Femur (tissue), 1 donor: ENCODE measurements at places on chromosomes 11 and 22.

DNA sequence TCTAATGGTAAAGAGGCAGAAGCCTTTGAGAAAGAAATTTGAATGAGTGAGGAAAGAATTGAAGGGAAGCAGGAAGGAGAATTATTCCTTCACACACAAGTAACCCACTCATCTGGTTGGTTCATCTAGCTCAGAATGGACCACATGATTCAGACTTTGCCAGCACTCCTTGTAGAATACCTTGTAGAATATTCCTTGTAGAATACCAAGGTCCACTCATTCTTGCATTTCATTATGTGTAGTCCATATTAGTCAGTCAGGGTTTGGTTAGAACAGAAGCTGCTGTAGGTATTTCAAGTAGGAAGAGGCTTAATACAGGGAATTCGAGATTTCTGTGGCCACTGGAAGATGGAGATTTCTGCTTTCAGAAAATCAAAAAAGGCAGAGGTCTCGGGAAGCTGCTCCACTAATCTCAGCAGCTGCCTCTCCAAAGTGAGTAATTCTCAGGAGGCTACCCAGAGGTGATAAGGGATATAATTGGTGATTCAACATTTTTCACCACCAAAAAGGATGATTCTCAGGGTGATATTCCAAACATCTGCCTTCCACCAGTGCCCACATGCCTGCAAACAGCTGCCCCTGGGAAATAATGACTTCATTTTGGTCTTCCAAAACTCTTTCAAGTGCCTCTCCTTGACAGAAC is 329.1 kb downstream of the TMEM135 start:
- no peak for DNase-seq

GRCh38 chr11:63443714-63444113 is 47.3 kb downstream of the PLAAT5 start:
- no peak for DNase-seq

DNA sequence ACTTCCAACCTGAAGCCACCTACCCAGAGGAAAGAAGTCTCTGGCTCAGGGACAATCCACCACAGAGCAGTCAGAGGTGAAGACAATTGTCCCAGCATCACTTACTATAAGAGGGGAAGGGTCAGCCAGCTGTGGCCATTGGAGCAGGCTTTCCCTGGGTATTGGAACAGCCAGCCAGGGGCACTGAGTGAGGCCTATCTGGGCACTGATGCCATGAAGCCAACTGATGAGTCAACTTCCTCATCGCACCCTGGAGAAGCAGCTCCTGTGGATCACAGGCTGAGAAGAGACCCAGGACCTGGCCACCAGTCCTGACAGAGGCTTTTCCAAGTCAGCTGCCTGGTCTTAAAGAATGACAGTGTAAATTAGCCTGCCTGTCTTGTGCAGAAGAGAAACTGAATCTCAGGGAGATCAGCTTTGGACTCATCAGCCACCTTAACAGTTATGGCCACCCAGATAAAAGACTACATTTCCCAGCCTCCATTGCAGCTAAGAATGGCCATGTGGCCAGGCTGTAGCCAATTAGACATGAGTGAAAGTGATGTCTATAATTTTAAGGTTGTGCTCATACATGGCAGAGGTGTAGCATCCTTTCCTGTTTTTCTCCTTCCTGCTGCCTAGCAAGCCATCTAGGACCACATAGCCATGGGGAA is 19.0 kb downstream of the CHST1 start:
- DNase-seq = no peak

GRCh38 chr22:23858484-23858815 is 775 bp downstream of the SLC2A11 start:
- no peak for DNase-seq
